ENCODE measurements at places on chromosomes 1 and 21. TPM values are rescaled to one million over a fixed set of nuclear protein-coding genes. Genes with fewer than 3 reads are reported as not detected.

DNA sequence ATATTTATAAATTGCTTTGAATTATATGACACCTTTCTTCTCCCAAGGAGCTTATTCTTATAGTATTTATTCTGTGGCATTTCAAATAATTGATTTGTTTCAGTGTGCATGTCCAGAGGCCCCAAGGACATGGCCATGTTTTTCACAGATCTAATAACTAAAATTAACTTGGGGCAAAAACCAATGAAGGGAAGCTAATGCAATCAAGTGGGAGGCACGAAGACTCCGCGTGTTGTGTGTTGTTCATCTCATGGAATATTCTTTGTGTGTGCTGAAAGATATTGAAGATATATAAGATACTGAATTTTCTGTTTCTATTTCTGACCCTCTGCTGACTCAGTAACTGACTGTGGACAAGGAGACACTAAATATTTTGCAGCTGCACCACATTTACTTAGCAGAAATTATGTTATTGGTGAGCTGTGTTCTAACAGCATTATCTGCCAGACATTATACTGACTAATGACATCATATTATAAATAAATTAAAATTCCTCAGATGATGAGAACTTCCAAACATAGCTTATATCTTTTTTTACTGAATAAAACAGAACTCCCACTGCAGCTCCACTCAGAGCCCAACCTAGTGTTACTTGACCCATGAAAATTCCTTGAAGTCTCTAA, 519.3 kb upstream of the CXADR start:
- DNase-seq, result no peak

GRCh38 chr1:20233394-20233793, 47.1 kb upstream of the PLA2G2C start:
- DNase-seq, result no peak

SNX27 gene
- total RNA-seq, result 14.8 TPM

DNA sequence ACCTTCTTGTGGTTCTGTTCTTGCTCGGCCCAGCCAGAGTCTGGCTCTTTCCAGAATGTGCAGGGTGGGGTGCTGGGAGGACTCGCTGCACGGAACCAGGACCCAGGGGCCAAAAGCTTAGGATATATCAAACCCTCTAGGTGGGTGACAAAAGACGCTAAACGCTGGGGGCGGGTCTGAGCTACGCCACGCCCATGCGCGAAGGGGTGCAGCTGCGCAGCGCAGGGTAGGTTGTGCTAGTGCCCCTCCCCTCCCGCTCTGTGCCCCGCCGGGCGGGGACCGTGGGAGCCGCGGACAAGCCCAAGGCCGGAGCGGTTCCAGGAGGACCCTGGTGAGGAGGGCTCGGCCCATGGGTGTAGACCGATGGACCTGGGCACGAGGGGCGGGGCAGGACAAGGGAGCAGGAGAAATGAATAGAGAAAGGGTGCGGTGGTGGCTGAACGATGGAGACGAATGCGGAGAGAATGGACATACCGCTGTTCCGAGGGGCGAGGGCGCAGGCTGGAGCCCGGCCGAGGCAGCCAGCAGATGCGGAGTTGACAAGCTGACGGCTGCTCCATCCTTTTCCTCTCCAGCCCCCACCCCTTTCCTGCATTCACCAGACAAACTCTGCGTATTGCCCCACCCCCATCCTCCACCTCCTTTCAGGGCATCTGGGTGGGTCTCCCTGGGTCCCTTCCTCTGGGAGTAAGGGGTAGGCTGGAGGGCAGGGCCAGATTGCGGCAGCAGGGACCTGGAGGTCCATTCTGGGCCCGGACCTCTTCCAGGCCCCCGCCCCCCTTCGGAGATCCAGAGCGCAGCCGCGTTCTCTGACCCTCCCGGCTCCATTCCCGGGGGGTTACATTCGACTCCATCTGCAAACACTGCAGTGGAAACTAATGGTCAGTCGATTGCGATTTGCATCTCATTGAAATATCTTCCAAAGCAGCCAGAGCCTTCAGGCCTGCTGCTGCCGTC, at the start of gene RUSC1:
RUSC1 (plus strand) TSS at position 234 of the 957 bp plus-strand sequence. CDS start 880 bp downstream, outside the sequence.
- DNase-seq, result no peak

TMEM52 gene
- total RNA-seq, result 5.6 TPM

DNA sequence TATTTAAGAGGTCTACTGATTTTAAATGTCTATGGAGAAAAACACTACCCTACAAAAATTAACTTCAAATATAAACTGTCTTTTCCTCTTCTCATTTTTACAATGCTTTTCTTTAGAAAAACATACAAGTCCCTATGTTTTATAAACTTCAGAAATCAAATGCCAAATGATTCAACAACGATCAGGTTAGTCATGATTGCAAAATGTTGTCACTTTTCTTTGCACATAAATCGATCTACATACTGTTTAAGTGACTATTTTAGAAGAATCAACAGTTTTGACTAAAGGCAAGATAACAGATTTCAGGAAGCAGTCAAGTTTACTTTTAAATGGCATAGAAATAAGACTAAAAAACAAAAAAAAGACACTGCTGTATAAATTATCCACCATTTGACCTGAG, 168.7 kb downstream of the GPATCH2 start:
- DNase-seq, result no peak

DNA sequence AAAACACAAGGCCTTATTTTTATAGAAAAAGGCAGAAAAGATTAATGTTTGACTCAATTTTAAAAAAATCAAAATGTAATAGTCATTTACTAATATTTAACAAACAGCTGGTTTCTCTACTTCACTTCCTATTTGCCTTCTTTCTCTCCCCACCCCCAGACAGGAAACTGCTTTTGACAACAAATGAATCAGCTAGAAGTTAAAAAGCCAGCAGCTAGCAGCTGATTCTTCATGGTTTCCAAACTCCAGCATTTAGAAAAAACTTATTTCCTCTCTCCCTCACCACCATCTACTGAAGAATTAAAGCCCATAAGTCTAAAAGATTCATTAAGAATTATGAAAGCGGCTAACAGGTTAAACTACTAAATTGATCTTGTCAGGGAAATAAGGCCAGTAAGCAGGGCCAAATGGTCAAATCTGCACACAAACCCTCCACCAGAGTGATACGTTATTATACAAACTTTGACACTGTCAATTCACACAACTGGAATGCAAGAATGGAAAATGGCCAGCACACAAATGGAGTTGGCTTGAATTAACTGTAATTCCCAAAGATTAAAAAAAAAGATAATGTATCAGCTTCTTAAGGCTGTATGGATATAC, 4.0 kb downstream of the WDR26 start:
- no peak for DNase-seq

GRCh38 chr1:119838236-119838635, 27.0 kb upstream of the REG4 start:
- DNase-seq, result no peak

GRCh38 chr1:153291514-153291913, 21.2 kb downstream of the PGLYRP3 start:
- DNase-seq, result no peak

KLHDC7A gene
- 0.98 TPM for total RNA-seq

KANK4 gene
- under 0.01 TPM for total RNA-seq

ACKR1 gene
- total RNA-seq, result not detected

DNA sequence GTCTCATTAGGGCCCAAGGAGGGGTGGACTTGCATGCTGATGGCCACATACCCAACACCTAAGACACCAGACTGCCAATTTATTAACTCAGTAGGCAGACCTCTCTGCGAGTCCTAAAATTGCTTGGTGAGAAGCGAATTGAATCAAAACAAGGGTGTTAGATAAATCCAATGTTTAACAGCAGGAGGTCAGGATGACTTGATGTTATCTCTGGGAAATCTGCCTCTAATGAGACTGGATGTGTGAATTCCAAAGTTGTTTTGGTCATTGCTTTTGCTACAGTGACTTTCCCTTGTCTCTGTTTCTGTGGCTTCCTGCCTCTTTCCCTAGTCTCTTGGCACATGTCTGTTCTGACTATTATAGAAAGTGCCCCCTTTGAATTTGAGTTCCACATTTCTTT, 20.8 kb downstream of the MTR start:
- DNase-seq, result no peak

DNA sequence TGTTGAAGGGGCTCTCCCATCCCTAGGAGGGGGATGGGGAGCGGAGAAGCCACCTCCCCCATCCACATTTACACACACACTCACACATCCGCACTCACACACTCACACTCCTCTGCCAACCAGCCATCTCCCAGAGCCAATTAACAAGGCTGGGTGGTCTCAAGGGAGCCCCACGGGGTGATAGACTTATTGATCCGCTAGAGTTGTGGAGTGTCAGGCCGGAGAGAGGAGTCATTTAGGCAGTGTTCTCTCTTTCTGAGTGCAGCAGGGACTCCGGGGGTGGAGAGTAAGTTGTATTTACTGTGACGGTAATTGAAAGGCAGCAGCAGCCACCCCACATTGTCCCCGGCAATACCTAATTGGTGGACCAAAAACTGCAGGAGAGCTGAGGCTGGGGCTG, 61.6 kb downstream of the KLHDC7A start:
- no peak for DNase-seq

DNA sequence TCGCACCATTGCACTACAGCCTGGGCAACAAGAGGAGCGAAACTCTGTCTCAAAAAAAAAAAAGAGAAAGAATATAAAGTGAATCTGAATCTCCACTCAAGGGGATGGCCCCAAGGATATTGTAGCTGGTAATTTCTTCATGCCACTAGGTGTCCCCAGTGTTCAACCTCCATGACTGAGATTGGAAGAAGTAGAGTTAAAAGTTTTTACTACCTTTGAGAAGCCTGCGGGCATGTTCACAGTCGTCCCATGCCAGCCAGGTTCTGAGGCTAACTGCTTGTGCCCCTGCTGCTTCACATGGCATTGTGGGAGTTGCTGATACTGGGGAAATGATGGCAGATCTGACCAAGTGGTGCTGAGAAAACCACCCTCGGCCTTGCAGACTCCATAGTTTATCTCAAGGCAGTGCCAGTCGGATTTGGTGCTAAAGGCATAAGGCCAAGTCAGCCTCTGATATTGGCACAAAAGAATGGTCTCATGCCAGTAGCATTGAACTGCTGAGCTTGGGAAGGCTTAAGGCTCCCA, 10.8 kb upstream of the SHISA4 start:
- DNase-seq, result no peak

GRCh38 chr1:153548722-153549688, at the start of gene S100A3:
S100A3 (minus strand) TSS chr1:153549258; CDS start chr1:153548485, 773 bp downstream.
- DNase-seq, result peak; percentile 82

GRCh38 chr1:9877962-9878361, 32.1 kb downstream of the CTNNBIP1 start:
- no peak for DNase-seq

GRCh38 chr1:56218023-56218422, 361.3 kb downstream of the PLPP3 start:
- DNase-seq, result no peak

DNA sequence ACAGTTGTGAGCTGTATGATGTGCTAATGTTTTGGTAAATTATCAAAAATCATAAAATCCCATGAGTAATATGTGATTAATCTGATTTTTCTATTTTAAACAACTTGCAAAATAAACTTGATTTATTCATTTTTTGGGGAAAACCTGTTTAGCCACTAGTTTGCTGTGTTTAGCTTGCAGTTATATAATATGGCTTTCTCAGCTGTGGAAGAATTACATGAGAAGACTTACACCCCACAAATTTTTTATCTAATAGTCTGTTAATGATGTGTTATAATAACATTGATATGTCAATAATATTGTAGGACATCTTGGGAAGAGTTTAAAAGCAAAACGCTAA, 2.4 kb upstream of the ERRFI1 start:
- no peak for DNase-seq

- peak; percentile 99 for DNase-seq
Measured at GRCh38 chr1:11908095-11908675, 18.0 kb downstream of the KIAA2013 start.

LDLRAP1 gene
- total RNA-seq, result 6.1 TPM

DNA sequence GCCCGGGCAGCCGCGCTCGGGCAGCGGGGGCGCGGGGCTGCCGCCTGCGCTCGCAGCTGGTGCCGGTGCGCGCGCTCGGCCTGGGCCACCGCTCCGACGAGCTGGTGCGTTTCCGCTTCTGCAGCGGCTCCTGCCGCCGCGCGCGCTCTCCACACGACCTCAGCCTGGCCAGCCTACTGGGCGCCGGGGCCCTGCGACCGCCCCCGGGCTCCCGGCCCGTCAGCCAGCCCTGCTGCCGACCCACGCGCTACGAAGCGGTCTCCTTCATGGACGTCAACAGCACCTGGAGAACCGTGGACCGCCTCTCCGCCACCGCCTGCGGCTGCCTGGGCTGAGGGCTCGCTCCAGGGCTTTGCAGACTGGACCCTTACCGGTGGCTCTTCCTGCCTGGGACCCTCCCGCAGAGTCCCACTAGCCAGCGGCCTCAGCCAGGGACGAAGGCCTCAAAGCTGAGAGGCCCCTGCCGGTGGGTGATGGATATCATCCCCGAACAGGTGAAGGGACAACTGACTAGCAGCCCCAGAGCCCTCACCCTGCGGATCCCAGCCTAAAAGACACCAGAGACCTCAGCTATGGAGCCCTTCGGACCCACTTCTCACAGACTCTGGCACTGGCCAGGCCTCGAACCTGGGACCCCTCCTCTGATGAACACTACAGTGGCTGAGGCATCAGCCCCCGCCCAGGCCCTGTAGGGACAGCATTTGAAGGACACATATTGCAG, 3.0 kb downstream of the ARTN start:
- DNase-seq, result no peak

- DNase-seq, result no peak
Measured at GRCh38 chr21:42112238-42112637, 41.1 kb downstream of the UMODL1 start.

- DNase-seq, result no peak
Measured at GRCh38 chr1:213982289-213982671, 5.5 kb upstream of the PROX1 start.

TIMM17A gene
- total RNA-seq, result 81.5 TPM

GRCh38 chr1:118636004-118636403, 352.1 kb downstream of the TBX15 start:
- no peak for DNase-seq

- no peak for DNase-seq
Measured at GRCh38 chr21:36288651-36289243, 31.2 kb upstream of the MORC3 start.

- no peak for DNase-seq
Measured at GRCh38 chr21:41973861-41974751, 20.3 kb upstream of the C2CD2 start.

MTARC1 gene
- total RNA-seq, result 12.0 TPM

DNA sequence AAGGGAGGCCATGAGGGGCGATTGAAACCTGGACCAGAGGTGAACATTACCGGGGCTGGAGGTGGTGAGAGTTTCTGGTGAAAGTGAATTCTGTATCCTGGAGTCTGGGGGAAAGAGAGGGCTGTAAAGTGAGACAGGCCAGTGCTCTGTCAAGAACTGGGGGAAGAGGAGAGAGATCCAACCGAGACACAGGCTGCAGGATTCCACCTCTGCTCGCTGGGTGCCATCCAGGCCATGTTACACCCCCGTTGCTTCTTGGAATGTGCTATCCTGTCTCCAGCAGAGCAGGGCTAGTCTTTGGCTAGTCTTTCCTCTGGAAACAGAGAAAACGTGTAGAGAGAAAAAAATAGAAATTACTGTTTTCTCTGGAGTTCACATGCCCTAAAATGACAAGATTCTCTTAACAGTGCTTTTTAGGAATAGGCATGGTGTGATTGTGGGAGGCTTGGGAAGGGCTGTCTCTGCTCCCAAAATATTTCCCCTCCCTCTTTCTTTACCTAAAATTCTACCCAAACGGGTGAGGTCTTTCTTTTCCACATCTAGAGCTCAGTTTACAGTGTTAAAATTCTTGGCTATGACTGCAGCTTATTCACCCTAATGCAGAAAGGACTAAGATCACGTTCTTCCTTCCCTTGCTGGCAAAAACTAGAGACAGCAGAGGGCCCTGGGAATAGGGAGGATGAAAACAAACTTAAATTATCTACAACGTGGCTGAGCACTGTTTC, 16.5 kb upstream of the OVAAL start:
- DNase-seq, result no peak

KIF17 gene
- 1.8 TPM for total RNA-seq

GRCh38 chr1:960363-961131, at the start of gene KLHL17:
KLHL17 (plus strand) TSS chr1:960584; CDS start chr1:960694, 110 bp downstream.
- no peak for DNase-seq

All from epithelial cell of proximal tubule (primary cell).